ENCODE measurements at places on chromosomes 2 and 18. TPM values are rescaled to one million over a fixed set of nuclear protein-coding genes. Genes with fewer than 3 reads are reported as not detected.

MGAT4A gene
- total RNA-seq, result 32.7 TPM

MAP3K20 gene
- total RNA-seq, result 9.1 TPM

NT5DC4 gene
- 10.3 TPM for total RNA-seq

LBX2 gene
- total RNA-seq, result 0.97 TPM

KLHL29 gene
- total RNA-seq, result 3.4 TPM

FHOD3 gene
- not detected for total RNA-seq

EVX2 gene
- not detected for total RNA-seq

Measured in B cell (primary cell).